ENCODE measurements at places on chromosomes 12 and 14. TPM values are rescaled to one million over a fixed set of nuclear protein-coding genes. Genes with fewer than 3 reads are reported as not detected.

DNA sequence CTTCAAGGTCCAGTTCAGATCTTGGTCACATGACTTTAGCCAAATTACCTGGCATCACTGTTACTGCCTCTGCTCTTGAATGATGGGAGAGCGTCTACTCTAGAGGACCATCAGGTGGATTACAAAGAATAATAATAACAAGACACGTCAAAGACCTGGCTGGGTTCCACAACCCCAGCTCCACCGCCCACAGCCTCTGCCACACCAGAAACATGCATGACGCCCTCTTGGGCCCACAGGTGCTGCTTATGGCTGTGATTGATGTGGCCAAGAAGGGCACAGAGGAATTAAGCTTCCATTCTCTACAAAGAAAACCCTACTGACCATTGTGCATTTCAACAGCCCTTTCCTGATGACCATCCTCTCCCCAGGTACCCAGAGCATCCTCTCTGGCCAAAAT, 18.2 kb downstream of the SERPINA3 start:
- DNase-seq = no peak

Gene ZC3H10
- polyA plus RNA-seq = 1.9 TPM

DNA sequence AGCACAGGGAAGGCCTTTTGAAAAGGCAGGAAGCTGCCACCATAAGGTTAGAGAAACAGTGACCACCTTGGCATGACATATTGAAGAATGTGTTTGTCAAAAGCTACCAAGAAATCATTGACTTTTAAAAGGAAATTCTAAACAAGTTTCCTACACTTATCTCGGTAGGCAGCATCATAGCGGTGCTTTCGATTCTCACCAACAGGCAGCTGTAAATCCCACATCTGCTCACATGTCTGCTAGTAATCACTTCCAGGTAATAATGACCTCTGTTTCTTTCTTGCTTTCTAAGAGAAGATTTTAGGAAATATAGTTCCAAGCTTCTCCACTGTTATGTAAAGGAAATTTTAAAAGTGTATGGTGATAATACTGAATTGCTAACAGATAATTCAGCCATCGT, 821.1 kb upstream of the FOXG1 start:
- DNase-seq = no peak

Gene RARG
- polyA plus RNA-seq = 20.1 TPM

Gene AKAP6
- 1.3 TPM for polyA plus RNA-seq

DNA sequence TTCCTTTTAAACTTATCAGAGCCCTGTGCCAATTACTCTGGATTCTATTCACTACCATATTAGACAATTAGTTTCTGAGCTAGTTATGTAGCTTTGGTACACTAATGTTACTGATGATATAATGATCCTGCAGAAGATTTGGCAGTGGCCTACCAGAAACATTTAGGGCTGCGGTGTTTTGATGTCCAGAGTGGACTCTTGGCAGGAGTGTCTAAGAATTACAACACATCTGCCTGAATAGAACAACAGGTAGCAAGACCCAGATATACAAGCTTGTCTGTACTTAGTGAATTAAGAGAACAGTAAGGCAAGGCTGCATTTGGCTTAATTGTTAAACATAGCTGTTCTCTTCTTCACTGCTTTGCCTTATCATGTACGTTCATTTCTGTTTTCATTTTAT, 691.6 kb upstream of the FBXO33 start:
- DNase-seq = no peak

Gene SLC25A47
- not detected for polyA plus RNA-seq

DNA sequence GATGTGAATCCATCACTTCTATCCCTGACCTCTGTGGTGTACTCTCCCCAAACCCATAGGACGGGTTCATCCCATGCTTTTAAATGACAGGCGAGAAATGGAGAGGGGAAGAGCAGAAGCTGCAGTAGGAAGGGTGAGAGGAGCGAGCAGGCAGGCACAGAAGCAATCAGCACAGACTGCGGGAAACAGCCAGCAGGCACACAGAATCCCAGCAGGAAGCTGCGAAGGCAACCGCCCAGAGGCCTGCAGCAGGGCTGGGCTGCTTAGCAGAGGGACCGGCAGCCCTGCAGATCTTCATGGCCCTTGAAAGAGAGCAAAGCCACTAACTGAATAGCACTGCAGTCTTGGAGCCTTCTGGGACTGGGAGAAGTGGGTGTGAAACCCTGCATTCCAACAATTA, 287.0 kb upstream of the FKBP4 start:
- DNase-seq = no peak

DNA sequence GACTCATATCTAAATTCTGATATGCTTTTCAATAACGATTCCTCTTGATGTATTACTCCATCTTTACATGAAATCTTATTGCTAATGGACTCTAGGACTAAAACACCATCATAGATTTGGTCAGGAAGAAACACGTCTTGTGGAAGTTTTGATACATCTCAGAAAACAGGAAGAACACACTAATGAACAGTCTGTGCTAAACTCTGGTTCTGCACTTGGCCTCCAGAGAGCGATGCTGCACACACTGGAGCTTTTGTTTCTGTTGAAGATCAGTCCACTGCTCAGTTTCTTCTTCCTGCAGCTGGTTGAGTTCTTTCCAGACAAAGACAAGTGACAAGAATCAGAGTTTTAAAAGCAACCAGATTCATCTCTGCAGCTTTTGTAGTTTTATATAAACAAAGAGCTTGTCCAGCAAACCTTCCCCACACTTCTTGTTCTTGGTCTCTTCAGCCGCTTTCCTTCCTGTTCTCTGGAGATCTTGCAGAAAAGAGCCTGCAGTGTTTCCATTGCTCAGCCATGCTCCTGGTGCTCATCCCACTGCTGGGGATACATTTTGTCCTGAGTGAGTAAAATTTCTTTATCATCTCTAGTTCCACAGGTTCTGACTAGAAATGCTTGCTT, 229.1 kb upstream of the OR4E1 start:
- no peak for DNase-seq

GRCh38 chr14:54782751-54783659, 119.6 kb downstream of the GCH1 start:
- DNase-seq = no peak

Gene VRTN
- polyA plus RNA-seq = not detected

DNA sequence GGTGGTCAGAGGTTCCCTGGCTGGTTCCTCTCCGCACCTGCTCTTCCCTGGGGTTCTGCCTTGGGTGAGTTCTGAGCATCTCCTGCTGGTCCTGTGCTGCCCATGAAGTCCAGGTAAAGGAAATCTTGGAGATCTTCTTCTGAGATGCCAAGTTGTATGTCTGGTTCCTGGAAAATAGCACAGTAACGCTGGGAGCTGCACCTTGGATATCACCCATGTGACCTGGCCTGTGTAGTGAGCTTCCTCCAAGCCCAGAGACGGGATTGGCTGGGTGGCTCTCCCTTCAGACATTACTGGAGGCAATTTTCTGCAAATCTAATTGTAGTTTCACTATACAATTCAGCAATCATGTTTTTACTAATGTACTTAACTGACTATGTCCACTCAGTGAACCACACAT, 1281.1 kb downstream of the TMEM121 start:
- DNase-seq = no peak

- peak; percentile 62 for DNase-seq
These were observed 231.9 kb downstream of the C12orf75 start for GRCh38 chr12:105562199-105562971.

DNA sequence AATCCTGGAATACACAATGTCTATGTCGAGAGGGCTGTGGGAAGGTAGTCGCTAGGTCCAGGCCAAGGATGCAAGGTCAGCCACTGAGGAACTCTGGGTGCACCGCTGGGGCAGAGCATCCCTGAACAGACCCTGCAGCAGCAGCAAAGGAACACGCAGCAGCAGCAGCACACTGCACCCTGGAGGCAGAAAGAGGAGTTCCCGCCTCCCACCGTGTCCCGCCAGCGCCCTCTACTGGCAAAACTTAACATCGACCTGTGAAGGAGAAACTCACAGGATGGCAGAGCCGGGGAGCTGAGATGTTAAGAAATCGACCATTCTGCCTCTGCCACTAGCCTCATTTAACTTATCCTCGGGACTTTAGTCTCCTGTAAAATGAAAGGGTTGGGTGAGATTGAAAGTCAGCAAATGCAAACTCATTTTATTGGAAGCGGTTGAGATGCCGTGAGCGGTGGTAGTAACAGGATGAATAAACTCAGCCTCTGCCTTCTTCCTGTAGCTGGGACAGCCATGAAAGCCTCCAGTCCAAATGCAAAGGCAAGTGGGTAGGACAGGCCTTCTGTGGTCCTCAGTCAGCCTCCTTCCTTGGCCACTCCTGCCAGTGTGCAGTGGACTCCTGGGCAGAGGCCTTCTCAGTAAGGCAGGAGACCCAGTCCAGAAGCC, 45.6 kb downstream of the STAB2 start:
- no peak for DNase-seq

Gene KCNH3
- 0.01 TPM for polyA plus RNA-seq

- no peak for DNase-seq
These were observed 76.2 kb downstream of the PDZRN4 start for GRCh38 chr12:41264281-41264680.

- DNase-seq = no peak
These were observed 39.3 kb upstream of the KCNA1 start for GRCh38 chr12:4870423-4870822.

- DNase-seq = no peak
These were observed 39.7 kb downstream of the PPTC7 start for GRCh38 chr12:110543252-110543959.

- no peak for DNase-seq
These were observed 166.1 kb upstream of the EEA1 start for GRCh38 chr12:93094988-93095737.

- DNase-seq = peak; percentile 79
These were observed 13.0 kb downstream of the PLEKHG6 start for GRCh38 chr12:6323340-6323994.

DNA sequence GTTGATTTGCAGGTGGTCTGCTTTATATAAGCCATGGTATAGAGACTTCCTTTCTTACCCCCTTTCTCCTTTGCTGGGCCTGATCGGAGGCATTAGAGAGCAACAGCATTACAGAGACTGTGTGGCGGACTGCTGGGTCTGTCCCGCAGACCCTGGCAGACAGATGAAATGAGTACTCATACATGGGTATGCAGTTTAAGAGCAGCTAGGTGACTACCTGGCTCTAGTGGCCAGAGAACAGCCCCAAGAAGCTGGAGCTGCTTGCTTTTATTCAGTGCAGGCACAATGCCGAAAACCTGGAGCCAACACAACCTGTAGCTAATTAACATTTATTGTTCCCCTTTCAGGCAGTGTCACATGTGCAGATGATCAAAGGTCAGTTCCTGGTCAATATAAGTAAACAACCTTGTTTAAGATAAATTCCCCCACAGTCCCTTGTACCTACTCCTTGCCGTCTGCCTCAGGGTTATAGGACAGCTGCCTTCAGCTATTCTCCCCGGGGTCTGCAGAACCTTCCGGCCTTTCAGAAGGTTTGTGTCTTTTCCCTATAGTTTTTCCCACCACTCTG, 160.0 kb downstream of the TRHDE start:
- no peak for DNase-seq

- DNase-seq = no peak
These were observed 90.5 kb upstream of the FOXN3 start for GRCh38 chr14:89507521-89507920.

GRCh38 chr14:28381656-28382055, 384.9 kb upstream of the FOXG1 start:
- no peak for DNase-seq

Gene DIO2
- 28.9 TPM for polyA plus RNA-seq

DNA sequence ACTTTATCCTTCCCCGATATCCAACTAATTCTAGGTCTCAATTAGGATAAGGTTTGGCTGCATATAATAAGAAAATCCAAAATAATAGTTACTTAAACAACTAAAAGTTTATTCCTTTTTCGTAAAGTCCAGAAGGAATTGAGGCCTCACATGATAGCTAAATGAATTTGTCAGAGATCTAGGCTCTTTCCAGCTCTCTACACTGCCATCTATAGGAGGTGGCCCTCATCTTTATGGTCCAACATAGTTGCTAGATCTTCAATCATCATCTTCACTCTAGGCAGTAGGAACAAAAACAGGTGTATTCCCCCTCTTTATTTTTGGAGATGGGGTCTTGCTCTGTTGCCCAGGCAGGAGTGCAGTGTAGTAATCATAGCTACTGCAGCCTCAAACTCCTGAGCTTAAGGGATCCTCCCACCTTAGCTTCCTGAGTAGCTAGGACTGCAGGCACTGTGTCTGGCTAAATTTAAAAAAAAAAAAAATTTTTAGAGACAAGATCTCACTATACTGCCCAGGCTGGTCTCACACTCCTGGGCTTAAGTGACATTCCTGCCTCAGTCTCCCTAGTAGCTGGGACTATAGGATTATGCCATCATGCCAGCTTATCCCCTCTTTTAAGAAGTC, 46.5 kb upstream of the SAV1 start:
- DNase-seq = no peak

- DNase-seq = no peak
These were observed 18.7 kb downstream of the PTHLH start for GRCh38 chr12:27953817-27954216.

DNA sequence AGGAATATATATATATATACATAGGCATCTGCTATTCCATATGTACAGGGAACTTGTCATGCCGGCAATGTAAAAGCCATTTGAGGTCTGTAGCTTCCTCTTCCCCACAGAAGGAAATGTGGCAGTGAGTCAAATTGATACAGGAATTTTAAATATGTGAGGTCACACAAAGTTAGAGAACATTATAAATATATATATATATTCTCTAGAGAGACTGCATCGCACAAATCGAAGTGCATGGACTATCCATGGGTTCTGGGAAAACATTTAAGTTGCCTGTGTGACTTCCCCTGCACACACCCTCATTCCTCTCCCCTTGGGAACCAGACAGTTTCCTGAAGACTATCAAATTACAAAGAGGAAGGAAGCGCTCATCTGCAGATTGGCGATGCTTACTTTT, 100.9 kb upstream of the CCDC91 start:
- DNase-seq = no peak

DNA sequence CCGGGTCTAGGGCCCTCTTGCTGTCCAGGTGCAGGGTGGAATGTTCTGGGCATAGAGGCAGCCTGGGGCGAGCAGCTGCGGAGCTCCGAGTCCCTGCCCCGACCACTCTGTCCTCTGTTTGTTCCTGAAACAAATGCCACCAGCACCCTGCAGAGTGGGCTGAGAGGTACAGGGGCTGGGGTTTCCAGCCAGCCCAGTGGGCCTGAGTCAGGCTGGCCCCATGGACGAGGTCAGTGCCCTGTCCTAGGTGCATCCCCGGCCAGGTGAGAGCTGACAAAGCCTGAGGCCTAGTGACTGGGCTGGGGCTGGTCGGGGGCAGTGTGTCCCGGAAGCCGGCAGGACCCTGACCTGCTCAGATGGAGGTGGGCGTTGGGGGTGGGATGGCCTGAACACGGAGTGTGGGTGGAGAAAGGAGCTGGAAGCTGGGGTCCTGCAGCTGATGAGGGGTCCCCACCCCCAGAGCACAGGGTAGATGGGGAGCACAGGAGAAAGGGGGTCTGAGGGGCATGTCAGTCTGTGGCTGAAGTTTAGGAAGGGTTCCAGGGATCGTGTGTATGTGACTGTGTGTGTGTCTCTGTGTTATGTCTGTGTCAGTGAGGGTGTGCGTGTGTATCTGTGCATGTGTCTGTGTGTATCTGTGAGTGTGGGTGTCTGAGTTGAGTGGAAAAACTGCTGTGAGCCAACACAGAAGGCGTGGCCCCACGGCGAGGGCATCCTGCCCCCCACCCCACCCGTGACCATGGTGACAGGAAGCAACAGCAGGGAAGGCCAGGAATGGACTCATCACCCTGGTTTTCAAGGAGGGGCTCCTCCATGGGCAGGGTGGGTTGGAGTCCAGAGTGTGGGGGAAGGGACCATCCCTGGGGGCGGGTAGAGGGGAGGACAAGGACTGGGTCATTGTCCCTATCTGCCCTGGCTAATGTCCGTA, 2.4 kb upstream of the CRIP1 start:
- DNase-seq = no peak

Gene OASL
- 0.05 TPM for polyA plus RNA-seq

Gene RFX4
- not detected for polyA plus RNA-seq

Data from AG04450 (cell line).